Amniotic epithelial cell (primary cell): ENCODE measurements at places on chromosomes 1 and 21.

DNA sequence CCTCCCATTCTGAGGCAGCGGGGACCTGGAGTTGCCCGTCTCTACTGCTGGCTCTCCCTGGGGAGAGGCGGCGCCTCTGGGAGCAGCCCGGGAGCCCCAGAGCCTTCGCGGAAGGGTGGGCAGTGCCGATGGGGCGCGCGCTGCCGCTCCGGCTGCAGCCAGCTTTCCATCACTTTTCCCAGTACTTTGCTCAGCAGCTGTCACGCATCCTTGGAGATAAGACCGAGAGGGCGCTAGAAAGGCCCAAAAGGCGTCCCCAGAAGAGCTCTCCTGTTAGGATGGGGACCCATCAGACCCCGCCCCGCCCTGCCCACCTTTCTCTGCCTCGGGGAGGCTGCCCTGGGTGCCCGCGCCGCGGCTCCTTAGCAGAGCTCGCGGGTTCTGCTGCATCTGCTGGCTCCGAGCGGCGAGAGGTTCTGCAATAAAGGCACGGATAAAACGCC, 534 bp downstream of the KCNH1 start:
- no peak for DNase-seq

GRCh38 chr1:34842952-34843371, 16.6 kb downstream of the SMIM12 start:
- DNase-seq = no peak

DNA sequence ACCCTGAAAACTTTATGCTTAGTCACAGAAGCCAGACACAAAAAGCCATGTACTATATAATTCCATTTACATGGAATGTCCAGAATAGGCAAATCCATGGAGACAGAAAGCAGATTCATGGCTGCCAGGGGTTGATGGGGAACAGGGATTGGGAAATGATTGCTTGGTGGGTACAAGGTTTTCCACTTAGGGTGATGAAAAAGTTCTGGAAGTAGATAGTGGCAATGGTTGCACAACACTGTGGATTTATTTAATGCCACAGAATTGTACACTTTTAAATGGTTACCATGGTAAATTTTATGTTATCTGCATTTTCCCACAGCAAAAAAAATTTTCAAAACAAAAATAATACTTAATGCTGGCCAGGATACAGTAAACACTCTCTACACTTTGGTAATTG, 40.6 kb downstream of the ENAH start:
- DNase-seq = peak; percentile 96

DNA sequence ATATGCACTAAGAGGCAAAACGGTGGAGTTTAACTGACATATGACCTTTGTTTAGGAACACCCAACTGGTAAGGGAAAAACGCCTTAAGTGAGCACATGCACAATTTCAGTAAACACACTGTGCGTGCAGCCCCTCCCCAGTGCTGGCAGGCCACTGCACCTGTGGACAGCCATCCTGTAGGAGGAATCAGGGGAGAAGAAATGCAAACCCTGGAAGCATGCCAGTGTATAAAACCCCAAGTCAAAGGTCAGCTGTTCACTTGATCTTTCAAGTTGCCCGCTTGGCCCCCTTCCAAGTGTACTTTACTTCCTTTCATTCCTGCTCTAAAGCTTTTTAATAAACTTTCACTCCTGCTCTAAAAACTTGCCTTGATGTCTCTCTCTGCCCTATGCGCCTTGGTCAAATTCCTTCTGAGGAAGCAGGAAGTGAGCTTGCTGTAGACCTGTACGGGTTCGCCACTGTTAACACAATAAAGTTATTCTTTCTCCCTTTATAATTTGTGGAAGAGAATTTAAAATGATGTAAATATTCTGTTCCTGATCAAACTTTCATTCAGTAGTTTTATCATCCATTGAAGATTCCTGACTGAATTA, 31.8 kb downstream of the USP25 start:
- DNase-seq = no peak

- DNase-seq = no peak
Measured at GRCh38 chr1:89347296-89347695, 16.6 kb upstream of the GBP6 start.

GRCh38 chr1:30184393-30185141, 538.8 kb downstream of the MATN1 start:
- no peak for DNase-seq

DNA sequence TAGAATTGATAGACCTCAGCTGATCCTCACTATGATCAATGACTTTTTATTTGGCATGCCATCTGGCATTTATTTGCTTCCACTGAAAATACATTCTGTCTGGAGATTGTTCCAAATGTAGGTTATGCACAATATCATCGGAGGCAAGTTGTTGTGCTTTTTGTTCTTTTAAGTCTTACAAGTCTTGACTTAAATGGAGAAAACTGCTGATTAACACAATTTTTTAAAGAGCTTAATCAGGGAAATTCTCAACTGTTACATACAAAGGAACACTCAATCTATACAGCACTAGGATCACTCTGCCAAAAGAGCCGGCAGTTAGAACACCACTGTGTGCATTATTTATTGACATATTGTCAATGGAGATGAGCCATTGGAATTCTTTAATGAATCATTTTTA, 19.2 kb downstream of the CYYR1 start:
- no peak for DNase-seq
